ENCODE measurements at places on chromosomes 6 and 20.

DNA sequence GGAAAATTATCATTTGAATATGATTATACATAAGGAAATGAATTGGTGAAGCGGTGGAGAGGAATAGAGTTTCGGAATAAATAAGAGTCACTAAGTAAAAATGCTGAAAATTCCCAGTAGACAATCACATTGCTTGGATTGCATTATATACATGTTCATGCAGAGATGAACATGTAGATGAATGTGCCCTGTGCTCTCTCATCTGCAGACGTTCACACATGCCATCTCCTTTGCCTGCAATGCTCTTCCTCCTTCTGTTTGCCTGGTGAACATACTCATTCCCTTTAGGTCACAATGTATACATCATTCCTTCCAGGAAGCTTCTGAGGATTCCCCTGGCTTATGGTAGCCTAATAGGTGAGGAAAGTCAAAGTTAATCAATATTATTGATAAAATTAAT is 17.9 kb downstream of the DCDC2 start:
- DNase-seq, result no peak
- H3K27ac ChIP-seq, result no peak overlapping the region
- H3K36me3 ChIP-seq, result no peaks in the 10 kb centered on the region
- H3K4me1 ChIP-seq, result peaks cover 19% of the 10 kb centered on the region

GRCh38 chr6:118551063-118552053 is 3.3 kb downstream of the PLN start:
- H3K27ac ChIP-seq, result no peak overlapping the region
- H3K4me1 ChIP-seq, result peaks cover 9% of the 10 kb centered on the region
- no peak overlapping the region for H3K4me3 ChIP-seq
- no peaks in the 10 kb centered on the region for H3K36me3 ChIP-seq
- no peak for DNase-seq

DNA sequence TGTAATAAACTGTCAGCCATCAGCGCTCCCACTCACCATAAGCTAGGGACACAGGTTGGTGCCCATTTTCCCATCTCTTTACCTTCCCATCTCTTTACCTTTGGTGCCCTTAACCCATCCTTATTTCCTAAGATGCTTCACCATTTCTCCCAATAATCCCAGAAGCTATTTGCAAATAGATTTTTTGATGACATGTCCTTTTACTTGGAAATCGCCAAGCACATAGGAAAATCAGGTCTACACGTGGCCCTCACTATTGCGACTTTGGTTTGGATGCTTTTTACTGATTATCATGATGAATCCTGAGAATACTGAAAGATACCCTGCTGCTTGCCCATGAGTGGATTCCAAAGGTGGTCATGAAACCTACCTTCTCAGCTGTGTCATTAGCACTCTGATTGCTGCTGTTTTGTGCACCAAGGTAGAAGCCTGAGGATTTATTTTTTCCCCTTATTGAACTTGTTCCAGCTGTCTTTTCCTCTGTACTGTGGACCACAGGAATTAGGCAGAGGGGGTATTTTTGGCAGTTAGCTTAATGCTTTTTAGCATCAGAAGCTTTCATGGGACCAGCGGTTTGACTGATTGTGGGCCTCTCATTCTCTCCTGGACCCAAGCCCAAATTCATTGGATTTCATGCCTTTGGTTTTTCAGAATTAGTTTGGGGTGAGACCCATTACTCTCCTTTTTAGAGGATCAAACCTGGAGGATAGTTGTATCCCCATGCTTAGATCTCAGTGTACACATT is 229.6 kb upstream of the RIN2 start:
- H3K4me1 ChIP-seq, result no peaks in the 10 kb centered on the region
- H3K4me3 ChIP-seq, result no peak overlapping the region
- no peak overlapping the region for H3K27ac ChIP-seq

DNA sequence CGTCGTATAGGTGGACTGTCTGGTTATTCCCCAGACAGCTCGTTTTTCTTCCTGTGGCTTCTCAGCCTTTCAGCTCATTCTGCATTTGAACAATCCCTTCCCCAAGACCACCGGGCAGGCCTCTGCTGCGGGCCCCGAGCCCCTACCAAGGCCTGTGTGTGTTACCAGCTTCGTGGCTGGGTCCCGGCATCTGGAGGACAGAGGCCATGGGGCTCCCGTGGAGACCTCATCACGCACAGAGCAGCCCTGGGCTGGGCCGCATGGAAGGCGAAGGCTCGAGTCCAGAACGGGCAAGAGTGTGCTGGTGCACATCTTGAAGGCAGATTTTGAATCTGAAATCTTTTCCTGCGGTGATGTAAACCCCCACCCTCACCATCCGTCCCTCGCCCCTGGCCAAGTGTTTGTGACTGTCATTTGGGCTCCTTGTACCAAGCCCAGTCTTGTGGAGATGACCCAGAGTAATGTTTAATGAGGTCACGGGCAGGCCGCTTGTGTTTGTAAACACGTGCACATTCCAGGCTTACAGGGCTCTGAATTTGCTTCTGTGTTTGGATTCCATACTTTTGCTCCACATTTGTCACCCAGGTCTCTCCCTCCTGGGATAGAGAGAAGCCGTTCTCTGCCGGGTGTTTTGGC is 119.6 kb downstream of the CDH4 start:
- no peak for DNase-seq
- H3K36me3 ChIP-seq, result no peaks in the 10 kb centered on the region
- no peaks in the 10 kb centered on the region for H3K4me1 ChIP-seq
- no peak overlapping the region for H3K4me3 ChIP-seq

DNA sequence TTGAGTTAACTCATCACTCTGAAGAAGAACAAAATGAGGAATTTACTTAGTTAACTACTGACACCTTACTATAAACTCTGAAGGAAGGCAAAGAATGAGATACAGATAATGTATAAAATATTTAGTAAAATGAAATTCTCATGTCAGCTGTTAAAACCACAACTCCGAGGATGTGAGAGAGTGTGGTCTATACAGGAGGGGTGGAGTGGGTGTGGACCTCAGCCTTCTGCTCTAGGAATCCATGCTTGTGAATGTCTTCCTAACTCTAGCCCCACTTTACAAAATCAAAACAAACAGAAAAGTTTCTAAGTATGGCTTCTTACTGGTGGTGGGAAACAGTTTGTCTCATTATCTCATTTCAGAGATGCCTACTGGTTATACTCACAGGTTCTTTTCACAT is 14.2 kb downstream of the PPP1R14C start:
- no peak for DNase-seq
- H3K36me3 ChIP-seq, result no peaks in the 10 kb centered on the region
- no peak overlapping the region for H3K4me3 ChIP-seq
- H3K27me3 ChIP-seq, result peaks cover 3% of the 10 kb centered on the region
- no peak overlapping the region for H3K27ac ChIP-seq

- peaks cover 5% of the 10 kb centered on the region for H3K36me3 ChIP-seq
- no peak for DNase-seq
- H3K27ac ChIP-seq, result no peak overlapping the region
- no peak overlapping the region for H3K4me3 ChIP-seq
- no peaks in the 10 kb centered on the region for H3K27me3 ChIP-seq
- H3K4me1 ChIP-seq, result no peaks in the 10 kb centered on the region
These were observed 26.1 kb downstream of the RBCK1 start for GRCh38 chr20:434221-434620.

GRCh38 chr20:20683481-20684321 is 28.7 kb downstream of the RALGAPA2 start:
- H3K4me3 ChIP-seq, result no peak overlapping the region
- peaks cover 11% of the 10 kb centered on the region for H3K4me1 ChIP-seq
- no peak overlapping the region for H3K27ac ChIP-seq
- H3K36me3 ChIP-seq, result no peaks in the 10 kb centered on the region
- H3K27me3 ChIP-seq, result no peaks in the 10 kb centered on the region

DNA sequence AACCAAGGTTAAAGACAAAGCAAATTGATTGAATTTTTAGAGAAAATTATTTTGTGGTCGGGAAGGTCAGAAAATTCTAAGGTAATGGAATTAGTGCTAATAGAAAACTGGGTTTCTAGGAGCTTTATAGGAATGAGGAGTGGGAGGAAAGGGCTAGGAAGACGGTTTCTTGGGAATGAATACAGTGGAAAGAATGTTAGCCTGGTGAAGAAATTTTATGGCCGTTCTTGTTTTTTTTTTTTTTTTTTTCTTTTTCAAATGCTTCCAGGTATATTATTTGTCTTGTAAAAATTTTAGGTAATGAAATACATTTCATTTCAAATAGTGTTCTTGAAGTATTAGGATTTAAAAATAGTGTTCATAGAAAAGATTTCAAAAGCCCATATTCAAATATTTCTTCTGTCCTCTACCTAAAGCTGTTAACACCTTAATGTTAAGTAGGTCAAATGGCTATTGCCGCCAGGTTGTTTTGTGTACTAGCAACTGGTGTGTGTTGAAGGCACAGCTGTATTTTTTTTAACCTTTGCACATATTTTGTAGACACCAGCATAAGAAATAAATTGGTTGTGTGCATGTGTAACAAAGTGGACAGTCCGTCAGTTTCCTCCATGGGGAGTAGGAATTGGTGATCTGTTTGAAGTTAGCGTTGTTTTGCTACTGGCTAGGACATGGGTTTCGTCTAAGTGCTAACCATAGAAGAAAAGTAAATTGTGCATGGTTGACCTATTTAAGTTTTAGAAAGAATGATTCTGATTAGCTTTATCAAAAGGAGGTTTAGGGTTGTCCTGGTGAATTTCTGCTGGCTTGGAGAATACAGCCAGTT is 32.3 kb downstream of the AFDN start:
- H3K27ac ChIP-seq, result peak overlapping the region; percentile 22
- no peaks in the 10 kb centered on the region for H3K27me3 ChIP-seq
- DNase-seq, result no peak
- no peaks in the 10 kb centered on the region for H3K36me3 ChIP-seq
- H3K4me1 ChIP-seq, result peaks cover 58% of the 10 kb centered on the region

GRCh38 chr6:125421836-125422235 is 120.1 kb upstream of the HDDC2 start:
- no peak overlapping the region for H3K27ac ChIP-seq
- H3K4me1 ChIP-seq, result no peaks in the 10 kb centered on the region
- H3K36me3 ChIP-seq, result no peaks in the 10 kb centered on the region
- H3K27me3 ChIP-seq, result no peaks in the 10 kb centered on the region
- DNase-seq, result no peak

DNA sequence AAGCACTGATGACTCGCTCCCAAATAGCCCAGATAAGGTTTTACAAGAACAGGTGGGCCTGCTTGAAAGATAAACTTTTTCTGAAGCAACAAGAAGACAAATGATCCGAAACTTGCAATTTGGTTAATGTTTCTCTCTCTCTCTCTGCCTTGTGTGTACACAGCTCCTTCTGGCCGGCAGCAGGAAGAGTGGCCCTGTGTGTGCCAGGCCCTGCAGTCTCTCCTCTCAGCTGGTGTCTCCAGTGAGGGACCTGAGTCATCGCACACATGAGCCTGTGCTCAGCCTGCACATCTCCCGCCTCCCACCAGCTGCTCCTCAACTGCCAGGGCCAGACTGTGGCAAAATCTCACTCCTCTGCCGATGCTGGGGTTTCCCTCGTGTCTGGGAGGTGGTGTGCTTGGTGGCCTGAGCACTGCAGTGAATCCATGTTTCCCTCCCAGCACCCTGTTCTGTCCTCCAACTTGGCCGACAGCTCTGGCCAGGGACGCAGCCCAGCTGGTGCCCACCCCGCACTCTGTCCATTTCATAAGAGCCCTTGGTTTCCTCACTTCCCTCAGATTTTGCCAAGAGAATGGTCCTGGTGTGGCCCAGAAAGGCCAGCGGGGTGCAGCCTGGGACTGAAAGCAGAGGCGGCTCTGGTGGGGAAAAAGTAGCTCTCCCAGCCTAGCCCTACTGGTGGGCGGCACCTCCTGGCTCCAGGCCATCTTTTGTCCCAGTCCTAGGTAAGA is 49.4 kb downstream of the ERMARD start:
- H3K27me3 ChIP-seq, result no peaks in the 10 kb centered on the region
- H3K27ac ChIP-seq, result peak overlapping the region; percentile 66
- no peaks in the 10 kb centered on the region for H3K36me3 ChIP-seq
- DNase-seq, result peak; percentile 64
- peaks cover 36% of the 10 kb centered on the region for H3K4me1 ChIP-seq

GRCh38 chr6:168956884-168957730 is 296.5 kb downstream of the THBS2 start:
- DNase-seq, result peak; percentile 55
- H3K27ac ChIP-seq, result no peak overlapping the region
- no peaks in the 10 kb centered on the region for H3K4me1 ChIP-seq
- no peaks in the 10 kb centered on the region for H3K27me3 ChIP-seq
- H3K4me3 ChIP-seq, result no peak overlapping the region

DNA sequence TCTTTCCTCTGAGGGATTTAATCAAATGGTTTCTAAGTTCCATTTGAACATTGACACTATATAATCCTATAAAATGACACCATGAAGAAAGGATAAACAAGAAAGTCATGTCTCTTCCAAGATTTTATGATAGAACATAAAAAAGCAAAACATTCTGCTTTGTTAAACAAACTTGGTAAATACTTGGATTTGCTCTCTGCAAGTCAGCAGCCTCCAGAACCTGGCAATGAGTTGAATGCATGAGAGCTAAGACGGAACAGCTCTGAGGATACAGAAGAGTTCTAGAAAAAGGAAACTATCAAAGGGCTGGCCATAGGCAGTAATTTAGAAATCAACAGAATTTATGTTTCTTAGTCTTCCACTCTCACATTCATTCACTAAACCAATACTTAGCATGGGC is 656.0 kb upstream of the ID4 start:
- no peak for DNase-seq
- no peaks in the 10 kb centered on the region for H3K36me3 ChIP-seq
- no peak overlapping the region for H3K4me3 ChIP-seq
- H3K27me3 ChIP-seq, result no peaks in the 10 kb centered on the region
- peaks cover 11% of the 10 kb centered on the region for H3K4me1 ChIP-seq

DNA sequence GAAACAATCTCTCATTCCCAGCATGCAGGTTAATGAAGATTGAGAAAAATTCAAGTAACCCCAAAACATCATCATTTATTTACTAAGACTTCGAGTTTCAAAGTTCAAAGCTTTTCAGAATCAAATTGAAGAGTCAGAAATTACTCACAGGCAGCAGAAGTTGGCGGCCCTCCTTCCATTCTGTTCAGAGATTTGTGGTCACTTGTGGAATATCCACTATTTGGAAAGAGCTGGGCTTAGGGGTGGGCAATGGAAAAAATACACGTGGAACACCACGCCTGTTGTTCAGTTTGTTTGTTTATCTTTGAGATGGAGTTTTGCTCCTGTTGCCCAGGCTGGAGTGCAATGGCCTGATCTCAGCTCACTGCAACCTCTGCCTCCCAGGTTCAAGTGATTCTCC is 108.6 kb upstream of the NAA20 start:
- DNase-seq, result no peak
- H3K4me1 ChIP-seq, result peaks cover 5% of the 10 kb centered on the region
- H3K27ac ChIP-seq, result no peak overlapping the region
- H3K27me3 ChIP-seq, result no peaks in the 10 kb centered on the region

GRCh38 chr6:41894366-41895299 is 542 bp downstream of the USP49 start:
- peak overlapping the region; percentile 53 for H3K4me3 ChIP-seq
- no peak for DNase-seq
- no peaks in the 10 kb centered on the region for H3K27me3 ChIP-seq
- peaks cover 19% of the 10 kb centered on the region for H3K4me1 ChIP-seq
- peak overlapping the region; percentile 61 for H3K27ac ChIP-seq
- no peaks in the 10 kb centered on the region for H3K36me3 ChIP-seq

GRCh38 chr20:48912065-48912464 is 9.4 kb upstream of the ARFGEF2 start:
- no peak overlapping the region for H3K4me3 ChIP-seq
- H3K4me1 ChIP-seq, result no peaks in the 10 kb centered on the region
- no peak for DNase-seq
- no peaks in the 10 kb centered on the region for H3K27me3 ChIP-seq
- H3K27ac ChIP-seq, result no peak overlapping the region

GRCh38 chr6:12222405-12223366 is 67.5 kb upstream of the EDN1 start:
- no peaks in the 10 kb centered on the region for H3K36me3 ChIP-seq
- H3K27me3 ChIP-seq, result no peaks in the 10 kb centered on the region
- no peaks in the 10 kb centered on the region for H3K4me1 ChIP-seq
- no peak overlapping the region for H3K27ac ChIP-seq
- H3K4me3 ChIP-seq, result no peak overlapping the region

All from body of pancreas (tissue), 4 donors.